Peyer's patch (tissue), 4 donors: ENCODE measurements at places on chromosomes 6 and 20. TPM values are rescaled to one million over a fixed set of nuclear protein-coding genes. Genes with fewer than 3 reads are reported as not detected.

Gene HRH3
- 0.27 TPM for total RNA-seq

Gene MUCL3
- total RNA-seq, result not detected

Gene TCF15
- total RNA-seq, result not detected

Gene SLC2A10
- total RNA-seq, result 8.3 TPM

Gene PRSS16
- 29.4 TPM for total RNA-seq

Gene ALDH5A1
- 3.5 TPM for total RNA-seq

Gene STX11
- total RNA-seq, result 11.6 TPM

Gene NKX2-4
- total RNA-seq, result not detected

Gene HEY2
- total RNA-seq, result 0.40 TPM

Gene SIRPD
- total RNA-seq, result not detected

Gene HLA-G
- not detected for total RNA-seq

Gene COL19A1
- 5.0 TPM for total RNA-seq

Gene B4GALT5
- total RNA-seq, result 23.7 TPM
